Ovary (tissue), 10 donors: ENCODE measurements at places on chromosomes 5 and 9. TPM values are rescaled to one million over a fixed set of nuclear protein-coding genes. Genes with fewer than 3 reads are reported as not detected.

HTR1A gene
- total RNA-seq, result not detected

EGFL7 gene
- total RNA-seq, result 38.1 TPM

TOMM5 gene
- total RNA-seq, result 58.2 TPM

FOXD4L4 gene
- total RNA-seq, result not detected

GRIA1 gene
- 1.4 TPM for total RNA-seq

SH3TC2 gene
- 0.62 TPM for total RNA-seq

OR1J2 gene
- not detected for total RNA-seq

IL33 gene
- 12.4 TPM for total RNA-seq

ACTL7B gene
- not detected for total RNA-seq

CCNO gene
- 1.3 TPM for total RNA-seq

QSOX2 gene
- 7.5 TPM for total RNA-seq

PPP3R2 gene
- total RNA-seq, result not detected

- no peak for DNase-seq
Observed at GRCh38 chr5:175211956-175212756, 231.8 kb downstream of the DRD1 start.

- DNase-seq, result no peak
Observed at GRCh38 chr5:98065261-98065909, 708.1 kb upstream of the RGMB start.

GRCh38 chr9:99936947-99937587, 30.6 kb downstream of the STX17 start:
- no peak for DNase-seq

DNA sequence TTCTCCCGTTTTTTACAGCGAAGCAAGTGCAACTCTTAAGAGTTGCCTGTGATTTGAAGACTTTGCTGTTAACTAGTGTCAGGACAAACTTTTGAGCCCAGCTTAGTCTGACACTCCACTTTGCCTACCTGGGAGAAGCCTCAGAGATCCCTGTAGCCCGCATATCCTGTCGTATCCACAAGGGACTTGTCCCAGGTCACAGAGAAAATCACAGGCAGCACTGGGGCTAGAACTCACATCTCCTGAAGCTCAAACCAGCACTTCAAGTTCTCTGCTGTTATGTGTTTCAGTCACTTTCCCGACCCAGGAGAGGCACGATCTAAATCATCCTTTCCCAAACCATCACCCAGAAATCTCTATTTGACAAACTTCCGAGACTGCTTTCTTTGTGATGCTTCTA, 584.5 kb downstream of the ACTL7B start:
- DNase-seq, result no peak

- DNase-seq, result no peak
Observed at GRCh38 chr9:91905991-91906469, 44.0 kb downstream of the ROR2 start.

DNA sequence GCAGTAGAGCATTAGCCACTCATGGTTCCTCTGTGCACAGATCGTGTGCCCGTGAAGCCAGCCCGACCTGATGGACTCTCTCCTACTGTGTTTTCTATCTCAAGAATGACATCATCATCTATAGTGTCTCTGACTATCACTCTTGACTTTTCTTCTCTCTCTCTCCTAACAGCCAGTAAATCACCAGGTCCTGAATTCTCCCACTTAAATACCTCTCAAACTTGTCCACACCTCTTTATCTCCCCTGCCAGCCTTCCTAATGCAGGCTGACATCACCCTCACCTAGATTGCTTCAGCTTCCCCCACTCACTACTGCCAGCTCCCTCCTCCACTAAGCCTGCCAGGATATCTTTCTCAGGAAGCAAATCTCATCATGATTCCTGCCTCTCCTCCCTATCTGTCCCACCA, 90.6 kb upstream of the MIER3 start:
- no peak for DNase-seq

- no peak for DNase-seq
Observed at GRCh38 chr5:172662596-172662995, 21.5 kb downstream of the NEURL1B start.

DNA sequence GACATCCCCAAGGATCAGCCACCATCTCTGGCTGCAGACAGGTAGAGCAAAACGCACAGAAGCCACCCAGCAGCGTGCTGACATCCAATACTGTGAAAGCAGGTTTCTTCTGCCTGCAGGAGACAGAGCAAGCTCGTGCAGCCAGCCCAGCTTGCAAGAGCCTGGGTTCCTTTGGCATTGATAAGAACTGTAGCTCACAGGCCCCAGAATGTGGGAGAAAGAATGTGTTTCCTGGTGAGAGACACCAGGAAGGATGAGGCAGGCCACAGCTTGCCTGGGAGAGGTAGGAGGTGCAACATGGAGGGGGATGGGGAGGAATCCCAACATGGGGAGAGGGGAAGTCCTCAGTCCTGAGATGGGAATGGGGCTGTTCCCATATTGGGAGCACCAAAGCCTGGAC, 34.0 kb upstream of the ARAP3 start:
- no peak for DNase-seq

- no peak for DNase-seq
Observed at GRCh38 chr9:100555471-100555870, 22.4 kb upstream of the CAVIN4 start.

DNA sequence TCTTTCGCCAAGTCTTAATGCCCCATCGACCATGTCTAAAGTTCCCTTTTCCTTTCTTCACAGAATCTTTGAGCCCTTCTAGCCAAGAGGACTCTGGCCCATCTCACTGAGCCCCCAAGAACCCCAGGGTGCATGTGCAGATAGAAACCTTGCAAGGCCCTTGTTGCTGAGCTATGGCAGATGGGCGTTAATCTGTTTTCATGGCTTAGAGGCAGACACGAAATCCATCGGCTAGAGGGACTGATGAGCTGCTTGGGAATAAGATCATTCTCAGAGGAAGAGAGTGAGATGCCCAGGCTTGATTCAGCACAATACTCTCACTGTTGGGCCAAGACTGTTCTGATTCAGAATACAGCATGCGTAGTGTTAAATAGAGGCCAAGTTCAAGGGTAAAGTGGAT, 262.5 kb upstream of the C9orf72 start:
- DNase-seq, result no peak

DNA sequence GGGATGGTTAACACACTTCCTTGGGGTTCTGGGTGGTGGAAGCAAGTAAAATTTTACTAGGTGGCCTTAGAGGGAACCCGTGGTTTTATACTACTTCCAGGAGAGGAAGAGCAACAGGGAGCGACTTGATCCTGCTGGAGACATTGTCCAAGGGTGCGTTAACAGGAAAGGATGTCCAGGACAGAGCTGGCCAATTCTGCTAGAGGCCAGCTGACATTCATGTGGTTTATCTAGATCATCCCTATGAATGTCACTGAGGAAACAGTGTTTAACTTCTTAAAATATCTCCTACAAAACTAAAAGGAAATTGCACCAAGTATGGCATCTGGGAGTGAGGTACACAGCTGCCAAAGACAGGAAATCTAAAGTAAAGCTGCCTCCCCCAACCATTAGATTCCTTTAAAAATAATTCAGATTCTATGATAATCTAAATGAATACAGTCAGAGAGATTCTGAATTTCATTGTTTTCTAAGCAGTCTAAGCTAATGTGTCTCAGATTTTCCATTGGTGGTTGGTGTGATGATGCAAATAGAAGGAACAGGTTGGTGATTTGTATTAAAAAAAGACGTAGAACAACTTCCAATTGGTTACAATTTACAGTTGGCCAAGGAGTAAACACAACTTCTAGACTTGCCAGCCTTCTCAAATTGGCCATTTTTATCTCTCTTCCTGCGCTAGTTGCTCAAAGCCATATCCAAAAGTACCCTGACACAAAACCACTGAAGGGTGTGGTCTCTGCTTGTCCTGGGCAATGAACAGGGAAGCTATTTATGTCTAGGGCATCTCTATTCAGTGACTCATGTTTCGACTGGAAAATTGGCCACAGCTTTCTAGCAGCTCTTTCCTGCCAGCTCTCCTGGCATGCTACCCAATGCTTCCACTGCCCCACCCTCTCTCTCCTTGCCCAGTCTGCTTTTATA, 574.7 kb upstream of the MEF2C start:
- DNase-seq, result peak; percentile 18

DNA sequence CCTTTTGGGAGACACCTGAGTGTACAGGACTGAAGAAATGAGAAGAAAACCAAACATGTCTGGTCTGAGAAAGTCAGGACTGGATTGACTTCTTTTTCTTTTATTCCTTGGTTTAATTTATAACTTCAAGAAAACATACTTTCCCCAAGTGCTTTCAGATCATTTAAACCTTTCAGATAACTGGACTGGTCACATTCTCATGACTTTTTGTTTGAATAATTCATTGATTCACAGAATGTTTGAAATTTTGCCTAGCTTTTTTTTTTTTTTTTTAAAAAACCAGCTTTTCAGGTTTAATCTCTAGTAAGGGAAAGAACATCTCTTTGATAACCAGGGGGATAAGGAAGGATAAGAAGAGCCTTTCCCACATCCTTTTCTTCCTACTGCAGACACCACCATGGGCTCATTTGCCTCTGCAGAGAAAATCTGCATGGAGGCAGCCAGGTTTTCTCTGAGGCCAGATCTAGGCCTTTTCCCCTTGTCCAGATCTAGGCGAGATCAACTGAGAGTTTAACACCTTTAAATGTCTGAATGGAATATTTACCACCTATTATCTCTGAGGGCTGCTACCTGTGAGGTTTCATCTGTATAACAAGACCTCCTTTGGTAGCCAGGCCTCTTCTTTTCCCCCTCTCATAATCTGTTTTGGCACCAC, 45.0 kb upstream of the SLC28A3 start:
- no peak for DNase-seq

DNA sequence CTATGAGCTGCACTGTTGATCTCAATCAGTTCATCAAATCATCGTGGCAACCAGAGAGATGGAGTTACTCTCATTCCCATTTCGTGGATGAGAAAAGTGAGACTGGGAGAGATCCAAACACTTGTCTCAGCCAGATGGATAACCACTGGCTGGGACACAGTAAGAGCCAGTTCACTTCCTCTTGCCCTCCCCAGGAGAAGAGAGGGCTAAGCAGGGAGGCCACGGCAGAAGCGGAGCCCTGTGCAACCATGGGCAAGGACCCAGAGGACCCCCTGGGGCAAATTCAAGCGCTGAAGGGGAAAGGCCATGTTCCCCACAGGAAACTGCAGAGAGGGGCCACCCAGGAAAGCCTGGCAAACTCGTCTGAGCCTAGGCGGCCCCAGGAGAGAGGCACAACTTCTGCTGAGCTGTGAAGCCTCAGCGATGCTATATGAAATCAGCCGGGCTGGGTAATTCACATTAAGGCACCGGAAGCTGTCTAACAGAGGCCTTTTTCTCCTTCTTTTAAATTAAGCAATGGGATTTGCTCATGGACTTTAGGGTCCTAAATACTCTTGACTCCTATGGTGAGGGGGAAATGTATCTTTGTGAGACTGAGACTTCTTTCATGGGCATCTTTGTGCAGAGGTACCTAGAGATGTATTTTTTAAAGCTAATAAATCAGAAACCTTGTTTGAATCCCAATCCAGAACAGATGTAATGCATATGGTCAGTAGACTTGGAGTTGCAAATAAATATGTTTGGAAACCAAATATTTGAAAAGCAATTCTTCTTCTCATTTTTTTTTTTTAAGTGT, 137.1 kb upstream of the SMIM23 start:
- DNase-seq, result no peak

DNA sequence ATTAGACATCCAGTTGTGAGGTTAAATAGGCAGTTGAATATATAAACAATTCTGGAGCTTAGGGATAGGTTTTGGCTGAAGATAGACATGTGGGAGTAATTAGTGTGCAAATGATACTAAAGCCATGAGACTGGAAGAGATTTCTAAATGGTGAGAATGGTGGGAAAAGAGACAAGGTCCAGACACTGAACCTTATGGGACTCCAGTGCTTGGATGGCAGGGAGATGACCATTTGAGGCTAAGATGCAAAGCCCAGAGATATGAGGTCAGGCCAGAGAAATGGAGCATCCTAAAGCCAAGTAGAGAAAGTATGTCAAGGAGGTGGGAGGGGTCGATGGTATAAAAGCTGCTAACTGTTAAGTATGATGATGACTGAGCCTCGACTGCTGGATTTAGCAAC, 115.6 kb downstream of the SEMA5A start:
- DNase-seq, result no peak

- DNase-seq, result no peak
Observed at GRCh38 chr9:132160802-132161742, 786 bp upstream of the NTNG2 start.

DNA sequence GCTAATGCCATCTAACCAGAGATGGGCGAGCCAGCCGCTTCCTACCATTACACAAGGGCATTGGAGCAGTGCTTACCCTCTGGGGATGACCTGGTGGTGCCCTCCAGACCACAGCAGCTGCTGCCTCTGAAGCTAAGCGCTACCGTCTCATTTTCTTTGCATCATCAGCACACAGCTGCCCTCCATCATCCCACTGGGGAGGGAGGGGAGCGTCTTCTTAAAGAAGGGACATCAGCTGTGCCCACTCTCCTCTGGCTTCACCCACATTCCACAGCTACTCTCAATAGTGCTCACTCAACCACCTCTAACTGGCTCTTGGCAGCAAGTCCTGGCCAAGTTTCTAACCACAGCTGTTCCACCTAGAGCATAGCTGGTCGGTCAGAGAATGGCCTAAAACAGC, 503.4 kb downstream of the NFIB start:
- DNase-seq, result no peak

DNA sequence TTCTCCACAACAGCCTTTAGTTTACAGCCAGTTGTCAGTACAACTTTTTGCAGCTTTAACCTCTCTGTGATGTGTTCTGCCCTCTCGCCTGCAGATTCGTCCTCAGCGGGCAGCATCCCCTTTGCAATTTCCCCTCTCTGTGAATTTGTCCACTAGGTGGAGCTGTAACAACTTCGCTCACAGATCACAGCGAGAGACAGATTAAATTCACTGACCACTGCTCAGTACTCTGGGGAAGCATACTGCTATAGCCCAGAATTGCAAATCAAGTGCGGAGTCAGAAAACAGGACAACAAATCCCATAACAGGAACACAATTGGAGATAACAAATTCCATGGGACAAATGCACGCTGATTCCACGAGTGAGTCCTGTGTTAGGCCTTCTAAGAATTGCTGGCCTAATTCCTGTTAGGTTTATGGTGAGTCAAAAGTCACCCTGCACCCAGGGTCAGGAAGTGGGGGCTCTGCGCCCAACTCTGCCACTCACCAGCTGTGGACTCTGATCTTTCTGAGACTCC, 2124.9 kb downstream of the MAT2B start:
- DNase-seq, result peak; percentile 22

DNA sequence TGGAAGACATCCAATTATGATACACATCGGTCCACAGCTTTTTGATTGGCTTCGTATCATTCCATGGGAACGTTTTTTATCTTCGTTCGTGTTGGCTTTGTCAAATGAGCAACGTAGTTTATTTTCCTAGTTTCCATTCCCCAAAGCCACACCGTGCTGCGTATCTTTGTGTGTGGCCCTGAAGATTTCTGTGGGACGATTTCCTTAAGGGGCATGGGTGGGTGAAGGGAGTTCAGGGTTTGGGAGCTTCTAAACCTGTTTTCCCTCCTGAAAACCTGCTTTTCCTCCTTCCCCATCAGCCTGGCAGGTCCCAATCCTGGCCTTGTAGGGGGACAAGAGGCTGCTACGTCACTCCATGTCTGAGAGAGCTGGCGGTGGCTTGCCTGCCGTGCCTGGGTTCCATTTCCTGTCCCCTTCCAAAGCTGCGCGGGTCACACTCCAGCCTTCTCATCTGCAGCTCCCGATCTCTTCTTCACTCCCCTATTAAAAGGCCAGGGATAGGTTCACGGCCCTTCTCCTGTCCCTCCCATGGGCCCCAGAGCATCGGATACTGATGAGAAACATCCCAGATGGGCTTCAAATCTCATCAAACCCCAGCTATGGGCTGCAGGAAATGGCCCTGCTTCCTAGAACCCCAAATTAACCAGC, 23.5 kb upstream of the ASS1 start:
- no peak for DNase-seq

GRCh38 chr9:132094314-132094791, 14.7 kb upstream of the MED27 start:
- DNase-seq, result no peak

- peak; percentile 95 for DNase-seq
Observed at GRCh38 chr9:93119953-93120845, 13.9 kb downstream of the NINJ1 start.
